ENCODE measurements at places on chromosomes 1 and 21.

DNA sequence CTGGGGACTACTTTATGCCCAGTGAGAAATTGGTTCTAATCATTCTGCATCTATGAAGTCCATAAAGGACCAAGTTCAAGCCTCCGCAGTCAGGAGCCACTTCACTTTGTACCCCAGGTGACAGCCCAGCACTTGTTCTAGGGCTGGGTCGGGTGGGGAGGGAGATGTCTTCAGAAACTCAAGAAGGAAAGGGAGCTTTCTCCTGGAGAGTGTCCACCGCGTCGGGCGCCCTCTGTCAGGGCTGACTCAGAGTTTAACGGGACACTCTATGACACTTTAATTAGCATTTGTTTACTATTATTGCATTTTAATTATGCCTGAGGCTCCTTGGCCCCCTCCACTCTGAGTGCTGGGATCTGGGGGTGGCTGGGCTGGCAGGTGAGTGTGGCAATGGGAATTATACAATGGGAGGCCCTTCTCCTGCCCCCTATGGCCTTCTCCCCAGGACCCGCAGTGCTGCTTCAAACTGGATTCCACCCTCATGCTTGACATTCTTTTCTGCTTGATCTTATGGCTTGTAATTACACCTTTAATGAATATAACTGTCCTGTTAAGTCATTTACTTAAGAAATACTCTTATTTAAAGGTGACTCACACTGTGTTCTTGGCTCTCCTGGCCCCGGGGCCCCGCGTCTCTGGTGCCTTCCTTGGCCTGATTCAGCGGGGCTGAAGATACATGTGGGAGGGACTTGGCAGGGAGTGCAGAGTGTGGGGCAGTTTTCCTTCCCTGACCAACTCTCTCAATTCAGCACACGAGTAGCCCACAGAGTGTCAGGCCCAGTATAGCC lies 136.6 kb downstream of the PLXNA2 start:
- no peak for DNase-seq

DNA sequence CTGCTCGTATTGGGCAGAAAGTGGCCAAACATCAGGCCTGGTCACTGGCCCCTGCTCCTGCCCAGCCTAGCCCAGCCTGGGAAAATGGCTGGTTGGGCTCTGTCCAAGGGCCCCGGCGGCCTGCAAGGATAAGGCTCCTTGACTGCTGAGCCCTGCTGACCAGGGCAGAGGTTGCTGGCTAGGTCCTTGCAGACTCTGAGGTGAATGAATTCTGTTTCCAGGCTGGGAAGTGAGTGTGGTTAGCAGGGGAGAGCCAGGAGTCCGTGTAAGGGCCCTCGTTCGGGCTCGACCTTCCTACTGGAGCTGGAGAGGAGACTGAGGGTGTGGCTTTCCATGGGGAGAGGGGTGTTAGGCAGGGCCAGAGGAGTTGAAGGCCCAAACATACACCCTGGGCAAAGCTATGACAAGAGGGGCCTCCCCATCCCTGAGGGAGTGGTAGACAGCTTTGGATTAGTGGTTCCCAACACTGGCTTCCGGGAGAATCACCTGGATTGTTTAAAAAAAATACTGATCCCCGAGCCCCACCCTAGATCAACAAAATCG lies 20.6 kb downstream of the CSF1 start:
- DNase-seq = no peak

- no peak for DNase-seq
Measured at GRCh38 chr1:59903141-59903754, 23.3 kb downstream of the CYP2J2 start.

GRCh38 chr1:99173282-99173681 lies 91.0 kb upstream of the PLPPR4 start:
- no peak for DNase-seq

DNA sequence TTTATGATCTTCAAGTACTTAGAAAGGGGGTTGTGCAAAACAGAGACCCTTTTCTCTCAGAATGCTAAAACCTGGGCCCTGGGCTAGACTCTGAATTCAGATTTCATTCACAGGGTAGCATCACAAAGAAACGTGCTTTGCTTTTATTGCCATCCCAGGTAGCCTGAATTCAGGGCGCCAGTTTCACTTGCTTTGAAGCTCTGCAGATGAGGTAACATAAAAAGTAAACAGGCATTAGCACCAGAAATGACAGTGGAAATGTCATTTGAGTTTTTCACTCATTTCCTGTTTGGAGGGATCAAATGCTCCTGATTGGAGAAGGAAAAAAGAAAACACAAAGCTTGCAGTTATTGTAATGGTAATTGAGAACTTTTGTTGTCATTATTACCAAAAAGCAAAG lies 2.6 kb downstream of the SYPL2 start:
- DNase-seq = no peak

- no peak for DNase-seq
Measured at GRCh38 chr1:165116732-165117131, 239.8 kb downstream of the LMX1A start.

GRCh38 chr1:66505671-66506392 lies 28.1 kb upstream of the SGIP1 start:
- no peak for DNase-seq

- no peak for DNase-seq
Measured at GRCh38 chr1:55444667-55445066, 229.5 kb upstream of the USP24 start.

DNA sequence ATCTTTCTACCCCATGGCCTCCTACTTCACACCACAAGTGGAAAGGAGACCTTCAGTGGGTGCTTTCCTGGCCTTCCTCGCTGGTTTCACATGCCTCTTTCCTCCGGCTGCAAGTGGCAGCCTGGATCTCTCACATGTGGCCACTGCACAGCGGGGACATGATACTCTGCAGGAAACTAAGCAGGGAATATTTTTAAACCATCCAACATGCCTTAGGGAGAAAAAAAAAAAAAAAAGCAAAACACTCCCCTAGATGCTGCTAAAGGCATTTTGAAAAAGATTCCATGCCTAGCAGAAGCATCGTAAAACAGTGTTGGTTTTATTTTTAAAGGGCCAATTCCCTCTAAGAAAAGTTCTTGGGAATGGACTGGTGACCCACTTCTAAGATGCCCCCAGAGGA lies 12.2 kb upstream of the GJA5 start:
- DNase-seq = no peak

GRCh38 chr21:26813426-26813998 lies 31.7 kb downstream of the ADAMTS1 start:
- DNase-seq = no peak

DNA sequence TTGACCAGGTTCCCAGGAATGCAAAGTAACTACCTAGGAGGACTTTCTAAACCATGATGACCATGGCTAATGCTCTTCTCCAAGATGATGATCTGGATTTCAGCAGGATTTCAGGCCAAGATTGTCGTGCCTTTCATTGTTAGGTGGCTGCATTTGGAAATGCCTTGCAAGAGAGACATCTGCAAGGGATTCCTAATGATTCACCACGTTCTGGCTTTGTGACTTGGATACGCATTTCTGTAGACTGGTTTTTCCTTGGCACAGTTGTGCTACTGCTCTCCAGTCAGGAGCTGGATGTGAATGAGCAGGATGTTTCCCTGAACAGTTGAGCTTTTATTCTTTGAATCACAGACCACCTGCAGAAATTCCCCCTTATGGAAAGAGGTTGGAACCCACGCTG lies 212.4 kb downstream of the BACH1 start:
- no peak for DNase-seq

DNA sequence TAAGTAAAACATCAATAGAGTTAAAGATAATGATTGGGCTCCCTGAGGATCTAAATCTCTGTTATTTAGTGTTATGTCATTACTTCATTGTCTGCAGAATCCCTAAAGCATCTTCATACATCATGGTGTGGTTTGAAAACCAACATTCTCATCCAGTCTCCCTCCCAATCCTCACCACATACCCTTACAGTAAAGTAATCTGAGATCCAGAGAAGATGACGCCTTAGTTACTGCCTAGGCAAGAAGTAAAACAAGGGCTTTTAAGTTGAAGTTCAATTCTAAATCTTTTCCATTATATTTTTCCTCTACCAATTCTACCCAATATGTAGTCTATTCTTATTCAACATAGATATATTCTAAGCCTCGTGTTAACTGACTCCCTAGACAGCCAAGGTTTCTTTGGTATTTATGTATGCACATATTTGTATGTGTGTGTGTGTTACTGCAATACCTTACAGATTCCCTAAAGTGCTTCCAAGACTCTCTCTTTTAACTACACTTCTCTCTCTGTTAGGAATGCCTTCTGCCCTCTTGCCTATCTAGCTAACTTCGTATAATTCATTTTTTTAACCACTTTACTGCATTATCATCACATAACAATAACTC lies 17.3 kb downstream of the DPH5 start:
- DNase-seq = no peak

GRCh38 chr1:104084380-104084779 lies 334.7 kb downstream of the AMY1C start:
- DNase-seq = no peak

GRCh38 chr1:203627398-203627797 lies 766 bp downstream of the ATP2B4 start:
- no peak for DNase-seq

DNA sequence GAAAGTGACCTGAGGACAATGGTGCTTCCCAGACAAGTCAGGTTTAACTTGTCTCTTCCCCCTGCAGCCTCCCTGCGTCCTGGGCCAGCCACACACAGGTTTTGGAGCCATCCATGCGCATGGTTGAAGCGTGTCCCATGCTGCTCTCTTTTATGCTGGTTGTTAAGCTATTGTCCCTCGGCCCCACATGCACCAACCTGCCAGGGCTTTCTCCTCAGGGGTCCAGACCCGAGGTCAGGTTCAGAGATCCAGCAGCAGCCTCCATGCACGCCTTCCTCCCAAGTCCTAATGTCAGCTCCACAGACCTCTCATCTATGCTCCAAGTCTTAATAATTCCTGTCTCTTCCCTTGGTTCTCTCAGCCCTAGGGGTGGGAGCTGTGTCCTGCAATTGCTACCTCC lies 1.6 kb downstream of the ABCA4 start:
- DNase-seq = no peak

DNA sequence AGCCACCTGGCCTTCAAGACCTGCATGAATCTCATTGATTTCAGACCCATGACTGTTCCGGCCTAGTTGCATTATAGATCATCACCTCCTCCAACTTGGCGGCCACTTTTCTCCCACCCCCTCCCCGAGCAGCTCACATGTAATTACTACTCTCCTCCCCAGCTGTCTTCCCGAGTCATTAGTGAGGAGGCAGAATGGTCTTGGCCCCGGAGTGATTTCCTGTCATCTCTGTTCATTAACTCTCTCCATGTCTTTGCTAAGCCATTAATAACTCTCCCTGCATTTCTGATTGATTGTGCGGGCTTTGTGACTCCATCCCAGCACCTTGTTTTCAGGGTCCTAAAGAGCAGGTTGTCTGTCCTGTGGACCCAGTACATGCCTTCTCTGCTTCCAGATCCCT lies 75.6 kb upstream of the CNTN2 start:
- no peak for DNase-seq

DNA sequence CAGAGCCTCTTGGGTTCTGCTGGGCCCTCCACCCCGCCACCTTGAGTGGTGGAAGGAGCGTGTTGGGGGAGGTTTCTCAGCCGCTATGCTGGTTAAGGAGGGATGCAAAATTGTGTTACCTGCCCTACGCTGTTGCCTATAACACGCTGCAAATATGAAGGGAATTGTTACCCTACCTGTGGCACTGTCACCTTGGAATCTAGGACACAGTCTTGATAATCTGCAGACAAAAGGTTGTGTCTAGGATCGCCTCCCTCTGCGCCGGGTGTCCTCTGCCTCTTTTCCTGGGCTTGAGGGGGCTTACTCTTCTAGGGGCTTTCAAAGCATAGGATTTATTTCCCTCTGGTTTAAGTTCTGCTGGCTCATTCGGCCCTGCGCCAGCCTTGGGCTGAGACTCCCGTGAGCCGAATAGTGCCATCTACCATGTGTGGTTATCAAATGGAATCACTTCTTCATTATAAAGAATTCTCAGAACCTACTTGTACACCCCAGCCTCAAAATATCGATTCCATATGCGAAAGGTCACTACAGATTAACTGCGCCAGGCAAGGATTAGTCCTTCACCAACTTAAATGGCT lies 697 bp downstream of the SLC22A15 start:
- no peak for DNase-seq

- DNase-seq = no peak
Measured at GRCh38 chr1:1272341-1273208, 1.1 kb downstream of the UBE2J2 start.

- peak; percentile 18 for DNase-seq
Measured at GRCh38 chr1:156025876-156026275, 5.1 kb upstream of the SSR2 start.

- DNase-seq = no peak
Measured at GRCh38 chr1:6775261-6776043, 9.8 kb upstream of the CAMTA1 start.

GRCh38 chr1:45569962-45570581 lies 13.8 kb upstream of the NASP start:
- peak; percentile 47 for DNase-seq

- no peak for DNase-seq
Measured at GRCh38 chr1:167705250-167705649, 16.5 kb upstream of the MPZL1 start.

DNA sequence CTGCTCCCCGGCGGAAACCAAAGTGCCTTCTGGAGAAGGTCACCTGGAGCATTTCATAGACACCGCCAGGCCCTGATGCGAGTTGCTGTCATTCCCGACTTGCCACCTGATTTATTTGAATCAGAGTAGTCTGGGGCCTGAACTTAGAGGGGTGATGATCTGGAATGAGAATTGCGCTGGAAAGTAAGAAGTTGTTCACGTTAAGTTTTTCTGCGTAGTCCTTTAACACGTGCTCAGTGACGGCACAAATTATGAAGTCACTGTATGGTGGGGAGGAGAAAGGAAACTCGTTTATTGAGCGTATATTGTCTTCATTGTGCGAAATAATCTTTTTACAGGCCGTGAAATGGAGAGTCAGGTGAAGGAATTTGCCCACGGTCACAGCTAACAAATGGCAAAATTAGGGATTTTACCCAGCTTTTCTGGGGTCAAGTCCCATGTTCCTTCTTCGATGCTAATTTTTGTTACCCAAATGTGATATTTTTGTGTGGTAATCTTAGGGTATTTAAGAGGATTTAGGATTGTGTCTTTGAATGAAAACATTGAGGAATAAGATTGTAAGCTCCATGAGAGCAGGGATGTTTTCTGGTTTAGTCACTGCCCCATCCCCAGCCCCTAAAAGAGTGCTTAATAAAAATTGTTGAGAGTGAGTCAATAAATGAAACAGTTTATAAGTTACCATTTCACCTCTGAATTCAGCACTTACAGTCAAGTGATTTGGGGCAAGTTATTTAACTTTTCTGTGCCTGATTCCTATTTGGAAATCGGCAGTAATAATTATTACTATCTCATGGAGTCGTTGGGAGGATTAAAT lies 46.4 kb upstream of the NBL1 start:
- no peak for DNase-seq

DNA sequence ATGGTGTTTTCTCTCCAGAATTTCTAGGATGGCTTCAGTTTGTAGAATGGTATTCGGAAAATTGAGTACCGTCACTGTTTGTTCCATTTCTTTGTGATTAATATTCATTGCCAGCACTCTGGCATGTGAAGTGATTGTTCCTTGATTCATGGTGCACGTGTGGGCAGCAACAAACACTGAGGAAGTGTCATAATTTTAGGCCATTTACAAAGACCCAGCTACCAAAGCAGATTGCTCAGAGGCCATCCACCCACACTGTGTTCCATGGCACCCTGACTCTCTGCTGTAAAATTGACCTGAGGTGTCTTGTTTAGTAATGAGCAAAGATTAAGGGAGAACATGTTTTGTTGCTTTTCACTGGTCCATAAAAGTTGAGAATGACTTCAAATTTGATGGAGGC lies 250.9 kb upstream of the FMN2 start:
- DNase-seq = no peak

All from DMS 273 treated with DMSO at 0.1 percent for 48 hours (cell line).